ENCODE measurements at places on chromosomes 16 and 17.

- DNase-seq = no peak
Observed at GRCh38 chr17:82247182-82247823, 18.5 kb downstream of the SLC16A3 start.

DNA sequence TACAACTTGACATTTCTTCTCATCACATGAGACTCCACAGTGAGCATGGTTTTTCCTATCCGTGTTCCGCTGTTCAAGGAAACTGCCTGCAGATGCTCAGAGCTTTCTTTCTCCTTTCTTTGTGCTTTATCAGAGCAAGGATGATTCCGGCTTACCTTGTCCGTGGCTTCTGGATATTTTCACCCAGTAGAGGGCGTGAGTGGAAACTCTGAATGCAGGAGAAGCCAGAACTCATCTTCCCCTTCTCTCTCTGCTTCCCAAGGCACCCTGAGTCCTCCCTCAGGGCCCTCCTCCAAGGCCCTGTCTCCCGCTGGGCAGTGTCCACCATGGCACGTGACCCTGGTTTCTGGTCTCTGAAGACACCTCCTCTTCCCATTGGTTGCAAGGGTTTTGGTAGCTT, 721.1 kb upstream of the RBFOX1 start:
- DNase-seq = no peak

- DNase-seq = no peak
Observed at GRCh38 chr16:65075877-65076276, 46.0 kb downstream of the CDH11 start.

- no peak for DNase-seq
Observed at GRCh38 chr17:75514919-75515495, 330 bp downstream of the CASKIN2 start.

DNA sequence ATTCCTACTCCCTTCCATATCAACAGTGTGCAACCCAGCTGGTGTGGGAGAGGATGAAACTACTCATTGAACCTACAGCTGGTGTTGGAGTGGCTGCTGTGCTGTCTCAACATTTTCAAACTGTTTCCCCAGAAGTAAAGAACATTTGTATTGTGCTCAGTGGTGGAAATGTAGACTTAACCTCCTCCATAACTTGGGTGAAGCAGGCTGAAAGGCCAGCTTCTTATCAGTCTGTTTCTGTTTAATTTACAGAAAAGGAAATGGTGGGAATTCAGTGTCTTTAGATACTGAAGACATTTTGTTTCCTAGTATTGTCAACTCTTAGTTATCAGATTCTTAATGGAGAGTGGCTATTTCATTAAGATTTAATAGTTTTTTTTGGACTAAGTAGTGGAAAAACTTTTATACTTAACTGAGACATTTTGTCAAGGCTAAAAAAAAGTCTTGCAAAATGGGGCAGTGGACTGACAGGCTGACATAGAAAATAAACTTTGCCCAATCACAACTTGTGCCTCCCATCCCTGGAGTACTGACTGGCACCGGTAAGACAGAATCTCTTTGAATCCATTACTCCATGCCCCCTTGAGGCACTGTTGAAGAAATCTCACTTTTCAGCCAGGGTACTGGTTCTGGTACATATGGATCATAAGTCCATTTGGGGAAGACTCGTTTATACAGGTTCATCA, 12.5 kb downstream of the TSR1 start:
- DNase-seq = no peak

GRCh38 chr17:17751489-17752088, 70.3 kb downstream of the RAI1 start:
- DNase-seq = no peak

GRCh38 chr16:7236824-7237410, 95.7 kb upstream of the RBFOX1 start:
- DNase-seq = no peak

- DNase-seq = peak; percentile 84
Observed at GRCh38 chr17:42135664-42136653, 13.4 kb downstream of the HSPB9 start.

DNA sequence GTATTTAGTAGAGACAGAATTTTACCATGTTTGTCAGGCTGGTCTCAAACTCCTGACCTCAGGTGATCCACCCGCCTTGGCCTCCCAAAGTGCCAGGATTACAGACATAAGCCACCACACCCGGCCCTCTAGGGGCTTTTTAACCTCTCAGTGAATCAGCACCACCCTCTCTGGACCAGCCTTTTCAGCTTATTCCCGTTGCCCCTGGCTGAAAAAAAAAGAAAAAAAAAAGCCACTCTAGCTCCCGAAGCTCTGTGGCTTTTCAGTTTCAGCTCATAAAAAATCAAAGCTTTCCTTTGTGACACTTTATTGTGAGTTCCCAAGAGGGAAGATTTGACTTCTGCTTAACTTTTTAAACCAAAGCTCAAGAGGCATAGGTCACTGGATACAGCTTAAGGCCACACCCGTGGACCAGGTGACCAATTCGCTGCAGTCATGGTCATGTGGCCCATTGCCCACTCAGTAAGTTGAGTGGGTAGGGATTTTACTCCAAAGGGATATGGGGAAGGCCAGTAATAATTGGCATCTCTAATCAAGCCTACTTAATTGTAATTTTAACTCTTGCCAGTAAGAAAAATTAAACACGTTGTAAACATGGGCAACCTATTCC, 46.6 kb upstream of the MED13 start:
- DNase-seq = no peak

DNA sequence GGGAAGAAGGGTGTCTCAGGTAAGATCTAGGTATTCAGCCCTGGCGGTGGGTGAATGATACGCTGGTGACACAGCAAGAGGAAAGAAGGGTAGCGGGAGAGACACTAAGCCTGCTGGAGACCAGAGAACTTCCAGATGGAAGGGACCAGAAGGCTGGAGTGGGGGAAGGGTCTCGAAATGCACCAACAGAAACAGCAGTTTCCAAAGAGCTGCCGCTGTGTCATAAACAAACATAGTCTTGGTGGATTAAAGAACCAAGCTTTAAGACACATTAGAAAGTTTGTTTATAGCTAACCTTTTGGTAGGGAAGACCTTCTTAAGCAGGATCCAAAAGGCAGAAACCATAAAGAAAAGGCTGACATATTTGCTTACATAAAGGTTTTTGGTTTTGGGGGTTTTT, 20.9 kb downstream of the TRPV3 start:
- no peak for DNase-seq

DNA sequence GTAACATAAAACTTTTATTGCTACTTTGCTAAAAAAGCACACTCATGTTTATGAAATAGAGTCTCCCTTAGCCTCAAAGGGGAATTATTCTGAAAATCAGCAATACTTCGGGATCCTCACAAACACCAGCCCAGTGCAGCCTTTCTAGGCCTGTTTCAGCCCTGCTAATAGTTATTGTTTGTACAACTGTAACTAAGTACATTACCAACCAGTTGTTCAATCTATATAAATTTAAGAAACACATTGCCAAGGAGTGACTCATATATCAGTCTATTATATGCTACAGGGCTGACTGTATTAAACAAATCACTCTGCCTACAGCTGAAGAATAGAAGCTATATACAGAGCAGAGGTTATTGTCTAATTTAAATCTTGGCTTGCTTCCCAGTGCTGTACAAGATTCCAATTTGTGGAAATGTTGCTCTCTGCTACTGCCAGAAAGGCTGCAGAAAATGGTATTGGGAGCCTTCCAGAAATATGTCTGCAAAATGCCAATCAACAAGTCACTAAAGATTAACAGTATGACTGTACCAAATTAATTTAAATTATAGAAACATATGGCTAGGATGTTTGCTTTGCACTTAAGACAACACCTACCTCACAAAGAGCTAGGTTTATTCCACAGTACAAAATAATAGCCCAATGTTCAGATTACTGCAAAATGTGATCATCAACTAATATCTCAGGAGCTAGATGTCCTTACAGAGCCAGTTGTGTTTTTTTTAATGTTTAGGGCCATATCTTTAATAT, 49.7 kb downstream of the TOX3 start:
- peak; percentile 17 for DNase-seq

GRCh38 chr16:50584033-50584722, 36.0 kb downstream of the NKD1 start:
- no peak for DNase-seq

GRCh38 chr16:2206780-2207433, 1.7 kb downstream of the MLST8 start:
- no peak for DNase-seq

- DNase-seq = peak; percentile 82
Observed at GRCh38 chr17:45302649-45303173, 14.1 kb downstream of the MAP3K14 start.

DNA sequence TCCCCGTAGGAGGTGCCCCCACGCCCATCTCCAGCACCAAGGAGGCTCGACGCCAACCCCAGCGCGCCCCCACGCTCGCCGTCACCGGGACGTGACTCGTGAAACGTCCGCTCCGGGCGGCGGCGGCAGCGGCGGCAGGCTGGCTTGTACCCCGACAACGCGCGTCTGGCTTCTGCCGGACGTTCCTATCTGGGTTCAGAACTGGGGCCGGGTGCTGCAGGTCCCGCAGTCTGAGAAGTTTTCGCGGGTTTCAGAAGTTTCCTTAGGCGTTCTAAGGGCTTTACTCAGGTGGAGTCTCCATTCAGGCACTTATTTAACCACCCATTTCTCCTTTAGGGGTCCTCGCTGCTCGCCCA, 672 bp upstream of the ALKBH5 start:
- DNase-seq = peak; percentile 86

DNA sequence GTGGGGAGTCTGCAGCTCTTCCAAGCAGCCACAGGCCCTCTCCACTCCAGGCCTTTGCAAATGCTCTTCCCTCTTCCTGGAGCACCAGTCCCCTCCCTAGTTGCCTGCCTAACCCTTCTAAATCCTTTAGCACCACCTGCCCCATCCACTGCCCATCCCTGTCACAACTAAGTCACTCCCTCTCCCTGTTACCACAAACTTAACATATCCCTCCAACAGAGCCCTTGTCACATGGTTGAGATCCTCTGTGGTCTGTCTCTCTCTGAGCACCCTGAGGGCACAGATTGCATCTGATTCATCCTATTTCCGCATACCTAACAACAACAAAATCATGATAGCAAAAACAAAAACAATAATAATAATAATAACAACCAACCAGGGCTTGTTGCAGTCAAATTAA, 11.0 kb upstream of the BEAN1 start:
- DNase-seq = no peak

GRCh38 chr17:68564415-68565111, 36.6 kb downstream of the FAM20A start:
- no peak for DNase-seq

GRCh38 chr17:6439951-6440350, 4.3 kb upstream of the PIMREG start:
- DNase-seq = no peak

DNA sequence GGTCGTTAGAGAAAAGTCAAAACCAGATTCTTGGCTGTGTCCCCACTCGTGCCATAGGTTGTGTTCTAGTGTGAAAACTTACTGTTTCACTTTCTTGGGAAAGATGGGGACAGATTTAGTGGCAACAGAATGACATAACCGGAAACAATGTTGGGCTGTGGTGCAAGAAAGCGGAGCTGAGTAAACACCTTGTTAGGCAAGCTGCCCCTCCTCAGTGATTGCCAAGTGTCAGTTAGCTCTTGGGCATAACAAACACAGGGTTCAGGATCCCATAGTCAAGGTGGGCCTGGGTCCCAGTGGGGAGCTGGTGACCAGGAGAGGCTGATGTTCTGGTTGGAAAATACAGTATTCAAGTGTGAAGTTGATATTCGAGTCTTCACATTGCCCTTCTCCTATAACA, 15.4 kb downstream of the UBN1 start:
- no peak for DNase-seq

DNA sequence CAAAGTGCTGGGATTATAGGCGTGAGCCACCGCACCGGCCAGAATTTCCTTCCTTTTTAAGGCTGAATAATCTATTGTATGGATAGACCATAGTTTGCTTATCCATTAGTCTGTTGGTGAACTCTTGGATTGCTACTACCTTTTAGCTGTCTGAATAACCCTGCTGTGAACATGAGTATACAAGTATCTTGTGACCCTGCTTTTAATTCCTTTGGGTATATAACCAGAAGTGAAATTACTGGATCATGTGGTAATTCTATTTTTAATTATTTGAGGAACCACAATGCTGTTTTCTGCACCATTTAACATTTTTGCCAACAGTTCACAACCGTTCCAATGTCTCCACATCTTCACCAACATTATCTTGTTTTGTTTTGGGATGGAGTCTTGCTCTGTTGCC, 4.6 kb upstream of the OTOA start:
- no peak for DNase-seq

- DNase-seq = no peak
Observed at GRCh38 chr17:55883149-55883548, 132.3 kb downstream of the PCTP start.

DNA sequence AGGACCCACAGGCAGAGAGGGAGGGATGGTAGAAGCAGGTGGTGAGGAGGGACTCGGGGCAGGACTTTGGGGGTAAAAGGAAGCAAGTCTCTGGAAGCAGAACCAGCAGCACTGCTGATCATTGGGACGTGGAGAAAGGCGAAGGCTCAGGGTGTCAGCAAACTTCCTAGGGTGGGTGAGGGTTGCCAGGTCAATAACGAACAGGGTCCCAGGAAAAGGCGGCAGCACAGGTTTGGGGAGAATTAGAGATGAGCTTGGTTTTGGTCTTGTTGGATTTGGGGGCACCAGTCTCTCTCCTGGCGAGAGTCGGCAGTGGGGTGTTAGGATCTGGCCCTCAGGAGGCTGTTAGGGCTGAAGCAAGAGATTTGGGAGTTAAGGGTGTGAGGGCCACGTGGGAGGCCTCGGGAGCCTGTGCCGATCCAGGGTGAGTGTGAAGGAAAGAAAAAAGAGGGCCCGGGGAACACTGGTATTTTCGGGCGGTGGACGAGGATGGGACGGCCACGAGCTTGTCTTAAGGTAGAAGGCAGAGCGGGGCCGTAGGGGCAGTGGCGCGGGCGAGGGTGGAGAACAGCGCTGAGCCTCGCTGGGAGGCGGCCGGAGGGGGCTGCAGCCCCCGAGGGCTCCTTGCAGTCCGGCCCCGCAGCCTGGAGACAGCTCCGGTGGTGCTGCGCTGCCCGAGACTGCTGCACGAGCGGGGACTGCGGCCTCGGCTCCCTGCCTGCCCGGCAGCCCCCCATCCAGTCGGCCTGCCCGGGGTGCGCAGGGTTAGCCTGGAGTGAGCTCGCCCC, 765 bp upstream of the ADORA2B start:
- no peak for DNase-seq

- DNase-seq = no peak
Observed at GRCh38 chr17:39606434-39607056, 1.2 kb downstream of the NEUROD2 start.

- DNase-seq = no peak
Observed at GRCh38 chr17:17796787-17797061, 40.1 kb downstream of the SREBF1 start.

GRCh38 chr17:4304417-4305027, 40.7 kb upstream of the ANKFY1 start:
- peak; percentile 62 for DNase-seq

GRCh38 chr16:13902677-13903076, 17.3 kb upstream of the ERCC4 start:
- peak; percentile 94 for DNase-seq

GRCh38 chr17:16942141-16943031, 29.5 kb downstream of the TNFRSF13B start:
- DNase-seq = no peak

GRCh38 chr16:11994143-11995119, 17.9 kb downstream of the SNX29 start:
- no peak for DNase-seq

- no peak for DNase-seq
Observed at GRCh38 chr16:10196999-10197398, 14.8 kb upstream of the GRIN2A start.

Measured in fibroblast of pulmonary artery (primary cell).